ENCODE measurements at places on chromosomes 3 and 15. TPM values are rescaled to one million over a fixed set of nuclear protein-coding genes. Genes with fewer than 3 reads are reported as not detected.
A peak's percentile ranks its signal among the peaks of the same experiment; 100 is the strongest.

- no peak overlapping the region for H3K4me3 ChIP-seq
- H3K36me3 ChIP-seq = peaks cover 15% of the 10 kb centered on the region
- H3K27ac ChIP-seq = no peak overlapping the region
- H3K4me1 ChIP-seq = peaks cover 8% of the 10 kb centered on the region
- H3K27me3 ChIP-seq = no peaks in the 10 kb centered on the region
Measured at GRCh38 chr15:56675930-56676329, 57.4 kb downstream of the ZNF280D start.

GRCh38 chr3:157313186-157313585 is 123.5 kb upstream of the PTX3 start:
- H3K27ac ChIP-seq = peak overlapping the region; percentile 2
- H3K4me3 ChIP-seq = no peak overlapping the region
- DNase-seq = no peak
- H3K36me3 ChIP-seq = peaks cover 2% of the 10 kb centered on the region

GRCh38 chr3:133448478-133449122 is 48.7 kb downstream of the BFSP2 start:
- H3K27ac ChIP-seq = no peak overlapping the region
- H3K27me3 ChIP-seq = no peaks in the 10 kb centered on the region
- no peak for DNase-seq
- no peaks in the 10 kb centered on the region for H3K36me3 ChIP-seq
- H3K4me1 ChIP-seq = peaks cover 32% of the 10 kb centered on the region

The EPHB1 gene
- 1.6 TPM for total RNA-seq

GRCh38 chr3:100088735-100089368 is 25.4 kb downstream of the FILIP1L start:
- no peaks in the 10 kb centered on the region for H3K36me3 ChIP-seq
- H3K4me3 ChIP-seq = no peak overlapping the region
- H3K27ac ChIP-seq = peak overlapping the region; percentile 45
- DNase-seq = no peak

The ACTRT3 gene
- total RNA-seq = 4.6 TPM

DNA sequence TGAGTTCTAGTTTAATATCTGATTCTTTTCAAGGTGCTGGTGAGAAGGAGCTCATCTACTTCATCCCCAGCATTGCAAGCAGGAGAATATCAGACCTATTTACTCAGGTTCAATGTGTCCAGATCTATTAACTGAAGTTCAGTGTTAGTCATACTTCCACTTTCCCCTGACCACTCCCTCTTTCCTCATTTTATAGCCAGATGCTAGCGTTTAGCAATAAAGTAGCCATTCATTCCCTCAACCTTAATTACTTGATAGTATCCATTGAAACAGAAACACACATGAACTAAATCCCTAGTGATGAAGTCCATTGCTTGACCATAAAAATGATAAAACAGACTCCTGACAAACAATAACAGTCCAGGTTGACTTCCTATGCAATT is 60.0 kb downstream of the RPL22L1 start:
- no peaks in the 10 kb centered on the region for H3K27me3 ChIP-seq
- peaks cover 33% of the 10 kb centered on the region for H3K4me1 ChIP-seq
- DNase-seq = no peak
- H3K36me3 ChIP-seq = no peaks in the 10 kb centered on the region

GRCh38 chr15:101250341-101250831 is 1.5 kb downstream of the CHSY1 start:
- peaks cover 58% of the 10 kb centered on the region for H3K4me1 ChIP-seq
- DNase-seq = no peak
- no peaks in the 10 kb centered on the region for H3K27me3 ChIP-seq
- peak overlapping the region; percentile 72 for H3K27ac ChIP-seq
- peak overlapping the region; percentile 88 for H3K4me3 ChIP-seq

Measured in chondrocyte (in vitro differentiated cells).